Left lung (tissue), 14 donors: ENCODE measurements at places on chromosomes 7 and 10.

DNA sequence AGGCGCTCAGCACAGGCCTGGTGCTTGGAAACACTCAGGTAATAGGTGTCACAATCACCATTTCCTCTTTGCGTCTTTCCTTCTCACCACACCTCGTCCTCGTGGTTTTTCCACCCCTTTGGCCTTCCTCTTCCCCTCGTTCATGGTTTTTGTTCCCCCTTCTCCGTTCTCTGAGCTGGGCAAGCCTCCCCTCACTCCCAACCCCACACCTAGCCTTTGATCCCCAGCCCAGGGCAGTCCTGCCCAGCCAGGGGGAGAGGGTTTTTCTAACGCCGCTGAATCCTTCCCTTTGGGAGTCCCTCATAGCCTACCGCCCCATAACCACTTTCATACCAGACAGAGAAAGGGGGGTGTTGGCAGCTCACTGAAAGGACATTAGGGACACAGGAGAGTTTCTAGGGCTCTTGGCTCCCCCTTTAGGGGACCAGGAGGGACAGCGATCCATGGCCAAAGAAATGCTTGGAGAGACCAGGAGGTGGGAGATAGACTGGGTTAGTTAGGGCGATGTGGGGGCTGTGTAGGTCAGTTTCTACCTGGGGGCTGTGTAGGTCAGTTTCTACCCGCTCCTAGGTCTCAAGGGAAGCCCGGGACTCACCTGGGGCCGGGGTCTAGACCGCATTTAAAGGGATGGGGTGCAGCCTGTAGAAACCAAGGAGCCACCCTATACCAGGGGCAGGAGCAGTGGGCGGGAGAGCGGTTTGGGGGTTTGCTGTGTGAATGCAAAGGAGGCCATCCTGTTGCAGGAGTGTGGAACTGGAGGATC is 1.4 kb downstream of the EPHB4 start:
- DNase-seq = no peak

GRCh38 chr7:28718055-28718481 is 240.1 kb downstream of the TRIL start:
- DNase-seq = no peak

GRCh38 chr7:158129037-158130022 is 458.3 kb downstream of the PTPRN2 start:
- no peak for DNase-seq

DNA sequence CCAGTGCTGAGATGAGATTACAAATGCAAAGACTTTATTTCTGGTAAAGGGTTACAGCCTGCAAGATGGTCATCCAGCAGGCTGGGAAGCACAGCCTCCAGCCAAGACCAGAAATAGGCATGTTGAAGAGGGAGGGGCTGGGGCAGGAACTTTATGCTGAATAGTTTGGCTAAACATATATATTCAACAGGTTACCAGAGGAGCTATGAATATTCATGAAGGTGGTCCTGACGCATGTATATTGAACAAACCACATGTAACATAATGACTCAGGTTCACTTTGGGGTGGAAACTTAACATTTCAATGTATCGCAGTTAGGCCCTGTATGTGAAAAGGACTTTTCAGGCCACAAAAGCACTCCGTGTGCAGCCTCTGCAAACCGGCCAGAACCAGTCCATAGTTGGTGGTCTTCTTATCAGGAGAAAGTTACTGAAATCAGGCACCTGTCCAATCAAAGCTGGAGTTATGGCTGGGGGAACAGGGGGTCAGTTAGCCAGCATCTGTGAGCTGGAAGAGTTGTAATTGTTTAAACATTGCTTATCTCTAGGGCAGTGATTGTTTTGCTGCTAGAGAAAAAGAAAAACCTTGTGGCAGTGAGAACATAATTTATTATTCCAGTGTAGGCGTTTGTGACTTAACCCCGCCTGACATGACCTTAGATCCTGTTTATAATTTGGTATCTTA is 372.9 kb upstream of the AUTS2 start:
- no peak for DNase-seq
